ENCODE measurements at places on chromosomes 1 and 21.

GRCh38 chr1:116961606-116962005 is 40.0 kb upstream of the CD101 start:
- no peak for DNase-seq

- no peak for DNase-seq
These were observed 13.5 kb upstream of the SPATA1 start for GRCh38 chr1:84492726-84493125.

GRCh38 chr1:156421939-156422601 is 53.1 kb downstream of the RHBG start:
- DNase-seq: no peak

DNA sequence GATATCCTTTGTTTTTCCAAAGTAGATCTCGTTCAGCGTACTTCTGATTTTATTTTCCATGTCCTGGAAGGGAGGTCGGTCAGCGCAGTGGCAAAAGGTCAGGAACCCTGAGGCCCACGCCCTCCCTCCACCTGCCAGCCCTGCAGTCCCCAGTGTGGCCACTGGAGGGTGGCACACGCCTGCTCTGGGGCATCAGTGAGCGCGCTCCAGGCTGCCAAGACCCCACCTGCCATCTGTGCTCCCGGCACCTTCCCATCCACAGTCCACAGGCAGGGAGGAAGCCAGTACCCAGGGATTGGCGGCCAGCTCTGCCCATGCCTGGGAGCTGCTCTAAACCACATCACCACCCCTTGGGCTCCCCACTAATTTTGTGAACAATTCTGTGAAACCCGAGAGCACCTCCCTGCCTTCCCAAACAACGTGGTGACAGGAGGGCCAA is 32.3 kb downstream of the SLC66A1 start:
- DNase-seq: peak; percentile 21

DNA sequence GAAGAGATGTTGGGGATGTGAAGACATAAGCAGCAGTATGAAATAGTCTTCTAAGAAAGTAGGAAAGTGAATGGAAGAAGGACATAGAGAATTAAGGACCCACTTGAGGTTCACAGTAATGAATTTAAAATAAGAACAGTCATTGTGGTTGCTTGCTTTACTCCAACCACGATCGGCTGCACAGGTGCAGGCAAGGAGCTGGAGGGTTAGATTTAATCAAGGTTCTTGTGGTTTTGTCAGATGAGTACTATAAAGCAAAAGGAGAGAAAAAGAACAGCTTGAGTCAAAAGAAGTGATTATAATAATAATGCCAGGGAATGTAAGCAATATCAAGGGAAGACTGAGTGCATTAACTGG is 46.1 kb upstream of the RBM34 start:
- DNase-seq: no peak

DNA sequence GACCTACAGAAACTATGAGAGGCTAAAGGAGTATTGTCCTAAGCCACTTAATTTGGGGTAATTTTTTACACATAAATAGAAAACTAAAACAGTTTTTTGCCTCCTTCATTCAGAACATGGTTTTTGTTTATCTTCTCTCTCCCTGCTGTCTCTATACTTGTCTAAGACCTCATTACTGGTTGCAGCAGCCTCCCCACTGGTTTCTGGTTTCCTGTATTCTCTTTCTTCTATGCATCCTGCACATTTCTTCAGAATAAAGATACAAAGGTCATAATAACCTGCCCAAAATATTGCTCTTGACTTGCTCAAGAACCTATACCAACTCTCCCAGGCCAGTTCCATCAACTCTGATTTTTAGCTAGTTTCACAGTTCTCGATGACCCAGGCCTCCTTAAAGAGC is 19.8 kb upstream of the BOLA1 start:
- no peak for DNase-seq
